ENCODE measurements at places on chromosomes 1 and 21.

GRCh38 chr1:157136133-157136532, 2.1 kb downstream of the ETV3 start:
- DNase-seq: no peak

DNA sequence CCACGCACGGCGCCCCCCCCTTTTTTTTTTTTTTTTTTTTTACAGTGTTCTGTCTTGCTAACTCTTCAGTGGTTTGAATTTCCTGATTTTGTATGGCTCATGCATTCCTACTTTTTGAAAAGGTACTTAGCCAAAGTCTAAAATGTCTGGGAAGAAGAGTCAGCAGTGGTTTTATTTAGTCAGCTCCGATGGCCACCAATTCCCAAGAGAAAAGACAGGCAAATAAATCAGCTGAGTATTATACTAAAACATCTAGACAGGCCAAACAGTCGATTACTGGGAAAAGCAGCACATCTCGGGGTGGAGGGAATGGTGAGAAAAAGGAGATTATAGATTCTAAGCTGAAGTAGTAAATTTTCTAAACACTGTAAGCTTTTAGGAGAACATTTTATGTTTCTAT, 192.5 kb upstream of the ZRANB2 start:
- DNase-seq: no peak

- DNase-seq: no peak
Measured at GRCh38 chr21:26840201-26840600, 5.0 kb downstream of the ADAMTS1 start.

DNA sequence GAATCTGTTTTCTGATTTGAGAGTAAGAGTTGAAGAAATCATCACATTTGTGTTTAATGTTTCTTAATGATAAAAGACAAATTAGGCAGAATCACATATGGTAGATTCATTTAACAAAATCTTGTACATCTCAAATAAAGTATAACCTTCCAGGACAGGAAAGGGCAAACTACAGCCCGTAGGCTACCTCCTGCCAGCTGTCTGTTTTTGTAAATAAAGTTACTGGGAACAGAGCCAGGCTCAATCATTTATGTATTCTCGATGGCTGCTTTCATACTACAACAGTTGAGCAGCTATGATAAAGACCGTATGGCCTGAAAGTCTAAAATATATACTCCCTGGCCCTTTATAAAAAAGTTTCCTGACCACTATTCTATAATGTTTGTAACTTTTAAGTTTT, 204.1 kb downstream of the COL24A1 start:
- no peak for DNase-seq

DNA sequence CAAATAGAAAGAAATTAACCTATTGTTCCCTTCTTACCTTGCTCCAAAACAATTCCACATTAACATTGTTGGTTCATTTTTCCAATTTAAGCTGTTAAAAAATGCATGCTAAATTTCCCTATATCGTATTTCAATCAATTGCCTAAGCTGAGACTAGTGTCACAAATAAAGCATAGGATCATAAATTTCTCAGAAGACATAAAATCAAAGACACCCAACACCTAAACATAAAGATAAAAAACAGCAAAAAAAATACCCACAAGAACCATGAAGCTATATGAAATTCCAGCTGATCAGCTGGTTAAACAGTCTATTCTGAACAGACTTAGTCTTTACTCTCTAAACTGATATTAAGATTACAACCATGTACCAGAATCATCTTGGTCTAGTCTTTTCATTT, 32.3 kb downstream of the ACBD6 start:
- DNase-seq: no peak

- no peak for DNase-seq
Measured at GRCh38 chr1:106043971-106044370, 1012.5 kb upstream of the PRMT6 start.

GRCh38 chr1:99181892-99182291, 82.4 kb upstream of the PLPPR4 start:
- DNase-seq: no peak

GRCh38 chr21:41573902-41574690, 66.1 kb upstream of the TMPRSS2 start:
- no peak for DNase-seq

GRCh38 chr21:32425628-32426027, 13.1 kb downstream of the EVA1C start:
- no peak for DNase-seq

DNA sequence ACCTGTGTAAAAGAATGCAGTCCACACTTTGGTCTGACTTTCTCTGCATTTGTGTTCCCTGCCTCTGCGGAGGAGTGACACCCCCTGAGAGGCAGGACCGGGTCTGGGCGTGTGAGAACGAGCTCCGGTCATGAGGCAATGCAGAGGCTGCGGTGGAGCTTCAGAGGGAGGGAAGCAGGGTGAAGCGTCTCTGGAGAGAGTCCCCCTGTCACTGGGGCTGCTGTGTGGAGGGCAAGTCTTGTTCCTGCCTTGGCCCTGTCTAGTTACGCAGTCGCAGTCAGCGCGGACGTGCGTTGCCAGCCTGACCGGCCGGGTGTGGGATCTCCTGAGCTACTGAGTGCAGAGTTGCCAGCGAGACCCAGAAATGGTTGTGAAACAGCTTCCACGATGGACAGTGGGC, 48.5 kb downstream of the BACE2 start:
- no peak for DNase-seq

Data from GOT3 (cell line).